ENCODE measurements at places on chromosomes 2 and 18.

- no peak for DNase-seq
These were observed 276.8 kb upstream of the HDAC4 start for GRCh38 chr2:239677453-239678185.

- no peak for DNase-seq
These were observed 116.5 kb upstream of the NEDD4L start for GRCh38 chr18:57927511-57927910.

GRCh38 chr2:25221579-25221978 is 53.2 kb upstream of the POMC start:
- DNase-seq = no peak

DNA sequence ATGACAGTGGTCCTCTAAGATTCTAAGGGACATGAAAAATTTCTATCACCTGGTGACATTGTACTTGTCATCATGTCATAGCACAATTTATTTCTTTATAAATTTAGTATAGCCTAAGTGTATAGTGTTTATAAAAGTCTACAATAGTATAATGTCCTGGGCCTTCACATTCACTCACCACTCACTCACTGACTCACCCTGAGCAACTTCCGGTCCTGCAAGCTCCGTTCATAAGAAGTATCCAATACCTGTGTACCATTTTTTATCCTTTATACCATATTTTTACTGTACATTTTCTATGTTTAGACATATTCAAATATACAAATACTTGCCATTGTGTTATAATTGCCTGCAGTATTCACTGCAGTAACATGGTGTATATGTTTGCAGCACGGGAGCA is 72.8 kb upstream of the DSEL start:
- no peak for DNase-seq

DNA sequence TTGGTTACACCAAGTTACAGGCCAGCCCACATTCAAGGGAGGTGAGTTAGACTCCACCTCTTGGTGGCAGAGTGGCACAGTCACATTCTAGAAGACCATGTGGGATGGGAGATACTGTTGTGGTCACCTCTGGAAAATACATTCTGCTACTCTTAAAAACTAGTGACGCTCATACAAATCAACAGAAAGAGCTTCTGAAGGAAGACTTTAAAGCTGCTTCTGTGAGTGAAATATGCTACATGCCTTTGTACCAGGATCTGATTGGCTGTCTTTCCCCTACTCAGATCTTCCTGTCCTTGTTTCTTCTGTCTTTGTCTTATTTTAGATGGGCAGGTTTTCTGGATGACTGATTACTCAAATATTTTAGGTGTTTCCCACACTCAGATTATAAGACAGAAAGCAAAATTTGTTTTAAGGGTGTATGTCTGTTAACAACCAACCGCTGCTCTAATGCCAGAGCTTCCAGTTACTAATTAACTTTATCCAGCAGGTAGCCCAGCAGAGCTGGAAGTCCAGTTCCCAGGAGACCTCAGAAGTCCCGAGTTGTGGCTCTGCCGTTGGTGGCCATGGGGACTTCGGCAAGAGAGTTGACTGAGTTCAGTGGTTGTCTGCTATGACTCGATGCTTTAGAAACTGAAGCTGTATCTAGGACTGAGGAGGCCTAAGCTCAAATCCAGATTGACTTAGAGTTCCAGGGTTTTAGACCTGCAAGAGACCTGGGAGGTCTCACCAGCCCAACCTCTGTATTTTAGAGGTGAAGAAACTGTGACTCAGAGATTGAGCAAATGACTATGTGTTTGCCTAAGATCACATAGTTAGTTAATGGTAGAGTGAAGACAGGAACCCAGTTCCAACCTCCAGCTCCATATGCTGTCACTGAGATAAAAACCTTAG is 7.4 kb downstream of the IL1R2 start:
- DNase-seq = no peak

Measured in left renal pelvis (tissue), 4 donors.